ENCODE measurements at places on chromosomes 5 and 9.

DNA sequence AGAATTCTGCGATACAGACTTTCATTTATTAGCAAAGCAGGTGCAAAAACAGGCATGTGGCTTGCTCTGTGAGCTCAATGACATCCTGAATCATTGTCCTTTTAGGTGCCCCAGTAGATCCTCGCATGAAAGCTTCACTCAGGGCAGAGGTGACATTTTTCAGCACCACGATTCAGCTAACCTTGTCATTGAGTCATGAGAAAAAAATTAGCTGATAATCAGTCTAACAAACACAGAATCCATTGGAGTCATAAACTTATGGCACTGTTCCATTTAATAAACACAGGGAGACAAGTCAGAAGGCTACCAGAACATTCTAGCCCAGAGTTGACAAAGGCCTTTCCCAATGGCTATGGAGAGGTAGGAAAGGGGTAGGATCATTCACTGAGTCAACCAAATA, 104.8 kb upstream of the RAD23B start:
- DNase-seq = peak; percentile 16

GRCh38 chr5:156137071-156137869, 189.7 kb upstream of the SGCD start:
- peak; percentile 14 for DNase-seq

DNA sequence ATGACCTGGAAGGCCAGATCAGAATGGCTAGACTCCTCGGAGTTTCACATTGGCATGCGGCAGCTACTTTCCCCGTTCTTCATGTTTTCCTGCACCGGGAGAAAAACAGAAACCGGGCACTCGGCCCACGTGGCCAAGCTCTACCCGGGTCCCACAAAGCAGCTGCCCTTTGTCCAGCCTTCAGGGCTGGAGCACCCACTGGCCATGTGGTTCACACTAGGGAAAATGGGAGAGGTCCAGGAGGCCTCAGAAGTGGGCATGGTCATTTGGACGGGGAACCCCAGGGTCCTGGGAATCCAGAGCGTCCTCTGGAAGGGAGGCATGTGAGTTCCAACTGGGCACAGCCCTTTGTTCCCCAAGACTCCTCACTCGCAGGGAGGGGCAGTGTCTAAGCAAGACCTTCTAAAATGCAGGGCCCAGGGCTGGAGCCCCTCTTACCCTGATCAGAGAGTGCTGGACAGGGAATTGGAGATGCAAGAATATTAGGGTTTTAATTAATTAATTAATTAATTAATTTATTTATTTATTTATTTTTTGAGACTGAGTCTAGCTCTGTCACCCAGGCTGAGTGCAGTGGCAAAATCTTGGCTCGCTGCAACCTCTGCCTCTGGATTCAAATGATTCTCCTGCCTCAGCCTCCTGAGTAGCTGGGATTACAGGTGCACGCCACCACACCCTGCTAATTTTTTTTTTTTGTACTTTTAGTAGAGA, 97.2 kb upstream of the CPEB4 start:
- no peak for DNase-seq

- no peak for DNase-seq
Measured at GRCh38 chr9:32926911-32927310, 74.5 kb downstream of the APTX start.

GRCh38 chr5:98175474-98175873, 598.0 kb upstream of the RGMB start:
- DNase-seq = no peak

GRCh38 chr9:69867081-69867814, 46.6 kb downstream of the CFAP95 start:
- DNase-seq = no peak

DNA sequence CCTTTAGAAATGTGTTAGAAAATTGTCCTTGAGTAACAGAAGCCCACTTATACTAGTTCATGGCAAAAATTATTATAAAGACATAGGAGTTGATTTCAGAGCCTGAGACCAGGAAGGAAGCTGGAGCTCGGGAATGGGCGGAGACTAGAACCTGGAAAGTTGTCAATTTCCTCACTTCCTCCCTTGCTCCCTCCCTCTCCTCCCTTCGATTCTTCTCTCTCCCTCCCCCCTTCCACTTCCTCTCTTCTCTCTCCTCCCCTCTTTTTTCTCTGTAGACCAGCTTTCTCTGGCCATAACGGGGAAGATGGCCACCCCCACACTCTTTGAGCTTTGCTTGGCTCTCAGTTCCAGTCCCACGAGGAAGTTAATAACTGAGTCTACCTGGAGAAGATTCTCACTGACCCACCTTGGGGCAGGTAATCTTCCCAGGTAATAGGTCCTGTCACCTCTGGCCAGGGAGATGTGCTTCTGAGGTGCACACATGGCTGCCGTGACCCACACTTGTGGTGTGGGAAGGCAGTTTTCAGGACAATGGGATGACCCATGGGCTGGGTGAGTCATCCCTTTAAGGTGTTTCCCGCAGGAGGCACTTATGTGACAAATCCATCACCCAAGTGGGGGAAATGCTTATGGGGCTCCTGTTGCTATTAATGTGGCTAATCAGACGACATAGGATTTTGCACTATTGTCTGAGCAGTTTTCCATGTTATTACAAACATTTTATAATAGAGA, 78.7 kb downstream of the HSPA4 start:
- no peak for DNase-seq

DNA sequence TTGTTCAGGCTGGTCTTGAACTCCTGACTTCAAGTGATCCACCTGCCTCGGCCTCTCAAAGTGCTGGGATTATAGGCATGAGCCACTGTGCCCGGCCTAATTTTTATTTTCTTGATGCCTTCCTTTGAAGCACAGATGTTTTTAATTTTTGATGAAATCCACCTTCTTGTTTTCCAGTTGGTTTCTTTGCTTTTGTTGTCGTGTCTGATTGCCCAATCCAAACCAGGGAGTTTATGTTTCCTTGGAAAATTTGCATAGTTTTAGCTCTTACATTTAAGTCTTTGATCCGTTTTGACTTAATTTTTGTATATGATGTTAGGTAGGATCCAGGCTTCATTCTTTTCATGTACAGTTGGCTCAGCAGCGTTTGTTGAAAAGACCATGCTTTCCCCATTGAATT, 15.2 kb downstream of the EHMT1 start:
- peak; percentile 73 for DNase-seq

DNA sequence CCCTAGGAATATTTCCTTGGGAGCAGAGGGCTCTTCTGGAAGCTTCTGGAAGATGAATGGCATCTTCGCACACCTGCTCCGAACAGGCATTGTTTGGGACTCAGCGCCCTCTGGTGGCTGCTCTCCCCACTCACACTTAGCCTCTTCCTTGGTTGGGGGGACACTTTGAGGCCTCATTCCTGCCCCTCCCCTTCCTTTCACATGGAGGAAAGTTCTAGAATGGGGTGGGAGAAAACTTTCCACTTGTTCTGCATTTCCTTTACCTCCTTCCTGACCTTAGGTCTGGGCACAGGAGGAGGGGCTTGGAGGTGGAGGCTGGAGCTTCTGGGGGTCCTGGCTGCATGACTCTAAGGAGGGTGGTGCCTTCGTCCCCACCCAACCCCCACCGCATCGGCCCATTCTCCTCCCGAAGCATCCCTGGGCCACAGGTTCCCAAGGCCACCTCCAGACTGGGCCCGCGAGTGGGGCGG, 19.3 kb upstream of the SMIM32 start:
- DNase-seq = peak; percentile 47

GRCh38 chr5:73494721-73495120, 3.5 kb upstream of the BTF3 start:
- no peak for DNase-seq

- DNase-seq = no peak
Measured at GRCh38 chr5:169875731-169876130, 104.6 kb downstream of the INSYN2B start.

DNA sequence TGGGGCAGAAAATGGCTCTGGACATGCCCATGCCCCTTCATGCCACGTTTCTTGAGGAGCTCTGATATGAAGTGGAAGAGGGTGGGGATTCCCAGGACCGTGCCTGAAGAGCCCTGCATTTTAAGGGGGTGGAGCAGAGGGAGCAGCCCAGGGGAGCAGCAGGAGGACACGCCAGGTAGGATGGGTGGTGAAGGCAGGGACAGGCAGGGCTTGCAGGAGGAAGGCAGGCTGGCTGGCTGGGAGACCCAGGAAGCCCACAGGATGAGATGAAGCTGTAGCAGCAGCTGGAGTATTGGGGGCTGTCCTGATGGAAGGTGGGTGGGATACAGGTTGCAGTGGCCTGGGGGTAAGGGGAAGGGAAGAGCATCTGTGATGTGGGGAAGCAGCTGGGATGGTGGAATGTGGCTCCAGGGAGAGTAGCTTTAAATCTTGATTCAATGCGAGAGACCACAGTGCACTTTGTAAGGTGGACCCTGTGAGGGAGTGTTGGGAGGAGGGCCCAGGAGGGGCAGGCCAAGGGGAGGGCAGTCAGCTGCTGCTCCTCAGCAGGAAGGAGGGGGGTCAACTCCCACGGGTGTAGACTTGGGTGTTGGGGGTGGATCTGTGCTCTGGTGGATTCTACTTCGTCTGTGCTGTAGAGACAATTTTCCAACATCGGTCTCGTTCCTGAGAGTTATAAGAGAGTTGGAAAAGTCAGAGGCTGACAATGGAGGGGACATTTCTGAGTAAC, 242.6 kb upstream of the IRX4 start:
- DNase-seq = no peak

GRCh38 chr5:133697536-133698258, 85.4 kb upstream of the FSTL4 start:
- DNase-seq = no peak
